ENCODE measurements at places on chromosomes 2 and 18. TPM values are rescaled to one million over a fixed set of nuclear protein-coding genes. Genes with fewer than 3 reads are reported as not detected.

GRCh38 chr2:20365249-20365817 is 14.7 kb upstream of the PUM2 start:
- DNase-seq = no peak

DNA sequence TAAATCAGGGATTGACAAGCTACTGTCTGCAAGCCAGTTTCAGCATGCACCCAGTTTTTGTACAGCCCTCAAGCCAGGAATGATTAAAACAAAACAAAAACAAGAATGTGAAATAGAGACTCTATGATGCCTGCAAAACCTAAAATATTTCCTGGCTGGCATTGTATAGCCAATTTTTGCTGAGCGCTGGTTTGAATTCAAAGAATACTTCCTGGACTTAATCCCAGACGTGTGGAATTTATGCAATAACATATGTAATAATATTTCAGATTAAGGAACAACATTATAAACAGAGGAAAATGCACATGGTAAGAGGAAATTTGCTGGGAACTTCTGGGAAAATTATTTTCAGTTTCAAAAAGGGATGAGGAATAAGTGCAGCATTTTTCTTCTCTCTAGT is 148.1 kb upstream of the RPRM start:
- no peak for DNase-seq

GRCh38 chr2:142872882-142873724 is 4.4 kb upstream of the KYNU start:
- no peak for DNase-seq

GRCh38 chr2:191301971-191302370 is 56.8 kb downstream of the MYO1B start:
- no peak for DNase-seq

DNA sequence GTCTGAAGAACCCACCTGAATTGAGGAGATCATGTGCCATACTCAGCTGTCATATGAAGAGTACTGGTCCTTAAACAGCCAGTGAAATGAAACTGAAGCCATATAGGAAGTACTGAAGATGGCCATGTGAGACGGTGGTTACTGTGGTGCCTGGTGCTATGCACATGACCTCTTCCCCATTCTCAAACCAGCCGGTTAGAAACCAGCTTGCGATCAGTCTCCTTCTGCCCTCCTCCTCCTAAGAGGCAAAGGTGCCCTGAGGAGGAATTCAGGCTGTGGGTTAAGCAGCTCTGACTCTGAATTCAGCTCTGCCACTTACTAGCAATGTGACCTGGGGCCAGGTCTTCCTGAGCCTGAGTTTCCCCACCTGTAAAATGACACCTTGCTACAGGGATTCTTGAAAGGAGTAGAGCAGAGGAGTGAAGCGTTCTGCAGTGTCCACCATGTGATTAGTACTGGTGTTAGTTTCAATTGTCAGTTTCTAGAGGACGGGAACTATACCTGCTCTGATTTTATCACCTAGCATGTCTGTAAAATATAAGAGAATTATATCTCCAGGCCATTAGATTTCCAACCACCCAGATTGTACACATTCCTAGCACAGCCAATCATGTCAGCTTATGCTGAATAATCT is 5.1 kb downstream of the FECH start:
- no peak for DNase-seq

GRCh38 chr2:143736904-143737303 is 607.7 kb downstream of the ARHGAP15 start:
- DNase-seq = no peak

TANC1 gene
- total RNA-seq = 8.5 TPM

GRCh38 chr18:51339856-51340255 is 142.4 kb upstream of the MEX3C start:
- DNase-seq = no peak

DNA sequence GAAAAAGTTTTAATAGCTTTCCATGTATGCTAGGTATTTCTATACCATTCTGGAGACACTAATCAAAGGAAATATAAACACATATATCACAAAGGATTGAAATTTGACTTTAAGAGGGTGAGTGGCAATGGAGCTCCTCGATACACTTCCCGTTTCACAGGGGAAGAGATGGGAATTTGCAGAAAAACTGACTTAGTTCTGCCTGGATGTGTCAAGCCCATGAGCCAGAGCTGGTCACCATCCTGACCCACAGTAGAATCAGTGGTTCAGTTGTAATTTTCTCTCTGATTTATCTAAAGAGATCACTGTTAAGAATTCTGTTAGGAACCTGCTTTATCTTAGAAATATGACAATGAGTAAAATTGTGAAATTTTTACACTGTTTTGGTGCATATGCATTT is 34.2 kb downstream of the PLCL1 start:
- no peak for DNase-seq

DNA sequence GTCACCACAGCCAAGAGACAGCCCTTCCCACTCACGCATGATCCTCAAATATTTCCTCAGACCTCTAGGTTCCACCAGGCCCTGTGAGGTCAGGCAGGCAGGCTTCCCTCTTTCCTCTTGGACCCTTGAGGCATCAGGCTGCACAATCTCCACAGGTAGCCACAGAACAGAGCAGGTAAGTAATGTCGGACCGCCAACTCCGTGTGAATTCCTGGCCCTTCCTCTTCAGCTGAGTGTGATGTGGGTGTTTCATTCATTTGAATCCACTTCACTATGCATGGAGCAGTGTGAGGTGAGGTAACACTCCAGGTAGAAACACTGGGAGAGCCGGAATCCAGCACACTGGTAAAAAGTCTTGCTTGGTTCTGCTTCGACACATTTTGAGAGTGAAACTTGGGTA is 44.0 kb downstream of the MRPL35 start:
- DNase-seq = no peak

LIMS4 gene
- not detected for total RNA-seq

GRCh38 chr2:29329899-29330298 is 214.7 kb downstream of the CLIP4 start:
- peak; percentile 16 for DNase-seq

PDK1 gene
- 26.5 TPM for total RNA-seq

ACVR2A gene
- 15.3 TPM for total RNA-seq

DNA sequence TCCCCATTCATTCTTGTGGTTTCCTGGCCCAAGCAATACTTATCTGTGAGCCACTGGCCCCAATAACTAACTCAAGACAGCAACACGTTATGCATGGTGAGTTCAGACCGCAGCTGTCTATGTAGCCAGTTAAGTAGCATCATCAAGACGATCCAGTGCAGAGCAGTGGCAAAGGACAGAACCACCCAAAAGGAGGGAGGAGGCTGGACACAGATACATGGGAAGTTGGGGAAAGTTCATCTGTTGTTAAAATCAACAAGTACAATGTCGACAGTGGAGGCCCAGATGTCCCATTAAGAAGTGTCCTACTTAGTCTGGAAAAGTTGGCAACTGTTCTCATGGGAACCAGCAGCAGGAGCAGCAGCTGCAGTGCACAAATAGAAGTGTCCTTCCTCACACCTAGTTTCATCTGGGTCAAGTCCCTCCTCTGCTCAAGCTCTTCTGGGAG is 106.9 kb upstream of the THOC1 start:
- DNase-seq = no peak

PCARE gene
- total RNA-seq = not detected

DNA sequence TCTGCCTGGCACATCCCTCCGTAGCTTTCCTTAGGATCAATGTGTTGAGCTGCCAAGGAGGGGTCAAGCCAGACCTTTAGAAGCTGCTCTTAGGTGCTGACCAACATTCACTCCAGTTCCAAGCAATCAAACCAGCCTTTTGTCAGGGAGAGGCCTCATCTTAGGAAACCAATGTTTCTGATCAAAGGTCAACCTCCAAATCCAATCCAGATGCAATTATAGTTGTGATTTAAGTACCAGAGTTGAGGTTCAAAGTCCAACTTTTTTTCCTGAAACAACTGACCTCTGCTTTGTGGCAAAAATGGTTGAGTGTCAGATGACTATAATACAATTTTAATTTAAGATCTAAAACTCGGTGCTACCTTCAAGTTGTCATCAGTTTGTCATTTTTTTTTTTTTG is 303.4 kb downstream of the ALK start:
- no peak for DNase-seq

BUB1 gene
- total RNA-seq = 184 TPM

- peak; percentile 94 for DNase-seq
Observed at GRCh38 chr2:103401621-103402020, 639.8 kb downstream of the TMEM182 start.

Data from GM23338 (cell line).